NCI-H187 (cell line): ENCODE measurements at places on chromosomes 16 and 17.

- DNase-seq: no peak
Observed at GRCh38 chr17:66115246-66115645, 76.7 kb downstream of the CEP112 start.

- DNase-seq: peak; percentile 81
Observed at GRCh38 chr17:80104321-80104955, 3.1 kb downstream of the GAA start.

DNA sequence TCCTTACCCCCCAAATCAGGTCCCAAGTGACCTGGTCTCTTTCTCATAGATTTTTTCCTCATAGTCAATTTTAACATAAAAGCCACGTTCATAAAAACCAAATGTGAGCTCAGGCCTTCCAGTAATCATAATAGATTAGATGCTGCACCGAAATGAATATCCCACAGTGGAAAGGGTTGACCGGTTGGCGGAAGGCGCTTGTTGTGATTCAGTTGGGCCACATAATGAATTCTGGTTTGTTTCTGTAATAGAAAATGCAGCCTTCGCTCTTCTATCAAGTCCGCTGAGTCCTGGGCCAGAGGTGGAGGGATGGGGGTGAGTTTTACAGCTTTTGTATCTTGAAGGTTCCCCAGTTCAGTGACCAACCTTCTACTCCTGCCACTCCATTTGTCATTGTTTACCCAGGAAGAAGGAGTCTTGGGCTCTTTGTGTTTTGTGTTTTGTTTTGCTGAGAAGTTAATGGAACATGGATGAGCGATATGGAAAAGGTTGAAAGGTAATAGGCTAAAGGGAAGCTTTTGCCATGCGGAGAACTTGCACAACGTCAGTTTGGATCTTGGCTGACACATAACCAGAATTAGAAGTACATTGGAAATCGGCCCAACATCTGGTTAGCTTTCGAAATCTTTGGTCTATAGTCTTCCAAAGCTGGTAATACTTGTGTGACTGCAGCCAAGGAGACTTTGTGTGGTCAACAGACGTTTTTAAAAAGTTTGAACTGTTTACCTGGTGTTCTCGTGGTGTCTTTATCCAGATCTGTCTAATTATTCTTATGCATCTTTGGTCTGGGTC, 89.5 kb downstream of the CLEC16A start:
- DNase-seq: no peak

DNA sequence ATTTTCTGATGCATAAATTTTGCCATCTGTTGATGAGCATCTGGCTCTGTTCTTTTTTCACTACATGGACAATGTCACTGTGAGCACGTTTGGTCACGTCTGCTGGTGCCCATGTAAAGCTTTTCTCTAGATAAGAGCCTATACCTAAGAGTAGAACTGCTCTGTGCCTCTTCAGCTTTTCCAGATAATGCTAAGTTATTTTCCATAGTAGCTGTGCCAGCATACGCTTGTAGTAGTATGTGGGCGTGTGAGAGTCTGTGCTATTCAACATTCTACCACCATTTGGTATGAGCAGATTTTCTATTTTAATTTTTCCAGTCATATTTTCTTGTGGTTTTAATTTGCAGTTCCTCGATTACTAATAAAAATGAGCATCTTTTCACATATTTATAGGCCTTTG, 33.2 kb downstream of the VPS35L start:
- no peak for DNase-seq
